NCI-H1436 treated with DMSO at 0.1 percent for 48 hours (cell line): ENCODE measurements at places on chromosomes 11 and 22.

- no peak for DNase-seq
Observed at GRCh38 chr11:12798609-12799011, 124.4 kb downstream of the TEAD1 start.

- DNase-seq: no peak
Observed at GRCh38 chr22:46770151-46770641, 7.7 kb downstream of the TBC1D22A start.

- no peak for DNase-seq
Observed at GRCh38 chr11:117588166-117588810, 208.7 kb downstream of the DSCAML1 start.

GRCh38 chr11:128361451-128362020 lies 225.8 kb downstream of the ETS1 start:
- no peak for DNase-seq

DNA sequence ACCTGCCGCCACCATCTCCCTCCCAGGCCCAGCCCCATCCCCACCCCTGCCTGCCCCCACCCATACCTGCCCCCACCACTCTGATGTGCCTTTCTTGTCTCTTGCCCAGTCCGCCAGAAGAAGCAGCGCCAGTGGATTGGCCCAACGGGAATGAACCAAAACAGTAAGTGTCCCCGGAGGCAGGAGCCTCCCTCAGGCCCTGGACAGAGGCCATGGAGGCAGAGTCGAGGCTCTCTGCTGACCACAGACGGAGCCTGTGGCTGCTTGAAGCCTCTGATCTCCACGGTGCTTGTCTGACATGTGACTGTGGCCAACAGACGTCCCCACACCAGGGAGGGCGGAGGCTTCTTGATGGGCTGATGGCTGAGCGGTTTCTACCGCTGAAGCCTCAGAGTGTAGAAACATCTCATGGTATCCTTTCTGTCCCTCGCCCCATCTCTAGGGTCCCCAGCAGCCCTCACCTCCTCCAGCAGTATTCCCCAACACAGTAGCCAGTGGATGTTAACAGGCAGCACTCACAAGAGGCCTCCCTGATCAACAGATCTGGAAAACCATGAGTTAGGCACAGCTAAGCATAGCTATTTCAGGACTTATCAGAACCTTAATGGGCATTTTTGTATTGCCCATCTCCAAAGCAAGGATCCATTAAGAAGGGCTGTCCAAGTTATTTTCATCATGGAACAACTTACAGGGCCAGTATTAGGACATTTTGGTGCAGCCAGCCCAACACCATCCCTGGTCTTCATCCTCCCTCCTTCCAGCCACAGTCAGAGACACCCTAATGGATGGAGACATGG lies 21.7 kb downstream of the CD5 start:
- no peak for DNase-seq

GRCh38 chr22:22074634-22075381 lies 92.2 kb upstream of the TOP3B start:
- no peak for DNase-seq

- no peak for DNase-seq
Observed at GRCh38 chr11:22753416-22753815, 76.2 kb downstream of the SVIP start.

DNA sequence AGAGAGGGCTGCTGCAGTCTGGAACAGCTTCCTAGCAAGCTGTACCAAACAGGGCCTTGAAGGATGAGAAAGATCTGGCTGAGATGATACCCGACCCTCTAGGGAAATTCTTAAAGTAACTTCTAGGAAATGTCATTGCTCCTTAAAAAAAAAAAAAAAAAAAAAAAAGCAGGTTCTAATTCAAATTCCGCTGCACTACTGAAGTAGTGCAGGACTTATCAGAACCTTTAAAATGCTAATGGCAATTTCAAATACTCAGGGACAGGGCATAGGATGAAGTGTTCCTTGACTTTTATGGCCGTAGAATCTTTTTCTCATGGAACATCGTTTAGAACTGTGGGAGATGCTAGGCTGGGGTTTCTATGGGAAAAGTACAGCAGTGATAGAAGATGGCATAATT lies 13.1 kb downstream of the MIAT start:
- no peak for DNase-seq

- DNase-seq: no peak
Observed at GRCh38 chr22:50452649-50453048, 22.2 kb downstream of the SBF1 start.

GRCh38 chr11:8360086-8360828 lies 96.6 kb upstream of the LMO1 start:
- no peak for DNase-seq

- DNase-seq: no peak
Observed at GRCh38 chr11:11894486-11894885, 52.7 kb downstream of the USP47 start.

GRCh38 chr22:30864441-30865420 lies 103.8 kb downstream of the MORC2 start:
- no peak for DNase-seq

DNA sequence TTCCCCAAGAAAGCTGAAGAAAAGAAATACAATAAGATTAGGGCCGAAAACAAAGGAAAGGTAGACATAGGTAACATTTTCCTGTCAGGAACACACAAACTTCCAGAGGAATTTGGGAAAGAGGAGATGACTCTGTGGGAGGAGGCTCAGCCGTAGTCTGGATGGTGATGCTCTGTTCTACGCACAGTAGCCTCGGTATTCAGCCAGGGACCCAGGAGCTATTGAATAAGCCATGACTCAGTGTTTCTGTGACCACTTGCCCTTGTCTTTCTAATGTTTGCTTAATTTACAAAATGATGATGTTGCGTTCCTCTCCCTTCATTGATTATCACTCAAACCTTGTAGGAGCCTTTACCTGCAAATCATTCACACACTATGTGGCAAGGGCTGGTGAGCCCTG lies 745.0 kb downstream of the NTM start:
- DNase-seq: no peak

- DNase-seq: no peak
Observed at GRCh38 chr22:48799227-48799970, 1028.3 kb downstream of the BRD1 start.

DNA sequence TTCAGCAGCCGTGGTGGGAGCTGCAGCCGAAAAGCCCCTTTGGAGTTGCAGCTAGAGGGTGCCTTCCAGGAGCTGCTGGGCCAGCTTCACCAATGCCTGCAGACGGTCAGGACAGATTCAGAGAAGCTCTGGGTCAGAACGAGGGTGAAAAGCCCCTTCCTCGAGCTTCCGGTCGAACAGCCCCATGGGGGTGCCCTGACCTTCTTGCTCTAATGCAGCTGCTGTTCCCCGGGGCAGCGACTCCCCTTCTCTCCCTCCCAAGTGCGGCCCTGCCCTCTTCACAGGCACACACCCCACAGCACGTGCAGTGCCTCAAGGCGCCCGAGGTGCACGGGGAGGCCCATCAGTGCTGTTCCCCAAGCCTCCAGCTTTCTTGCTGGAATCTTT lies 9.6 kb upstream of the IFITM3 start:
- no peak for DNase-seq

- DNase-seq: no peak
Observed at GRCh38 chr11:19701421-19701820, 11.2 kb upstream of the NAV2 start.

- DNase-seq: no peak
Observed at GRCh38 chr11:94672636-94673035, 95.5 kb upstream of the AMOTL1 start.

DNA sequence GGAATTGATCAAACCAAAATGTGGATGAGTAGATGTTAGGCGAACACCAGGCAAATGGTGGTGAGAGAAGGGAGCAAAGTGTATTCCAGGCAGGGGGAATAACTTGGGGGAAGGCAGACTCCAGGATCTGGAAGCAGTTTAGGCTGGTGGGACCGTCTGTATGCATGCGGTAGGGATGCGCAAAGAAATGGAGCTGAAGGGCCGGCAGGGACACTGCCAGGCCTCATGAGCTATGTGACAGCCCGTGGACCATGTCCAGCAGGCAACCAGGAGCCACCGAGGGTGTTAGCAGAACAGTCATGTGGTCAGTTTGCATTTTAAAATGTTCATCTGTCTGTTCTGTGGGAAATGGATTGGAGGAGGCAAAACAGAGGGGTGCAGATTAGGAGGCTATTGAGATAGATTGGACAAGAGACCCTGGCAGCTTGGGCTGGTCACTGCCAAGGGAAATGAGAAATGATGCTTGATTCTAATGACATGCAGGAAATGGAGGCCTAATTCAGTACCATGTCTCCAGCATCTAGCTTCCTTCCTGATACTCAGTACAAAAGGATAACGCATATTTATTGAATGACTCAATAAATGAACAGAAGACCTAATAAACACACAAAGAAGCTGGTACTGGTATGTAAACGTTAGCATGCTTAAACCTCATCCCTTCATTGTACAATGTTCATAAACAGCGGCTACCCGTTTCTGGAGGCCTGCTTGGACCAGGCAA lies 412.4 kb downstream of the BUD13 start:
- no peak for DNase-seq

DNA sequence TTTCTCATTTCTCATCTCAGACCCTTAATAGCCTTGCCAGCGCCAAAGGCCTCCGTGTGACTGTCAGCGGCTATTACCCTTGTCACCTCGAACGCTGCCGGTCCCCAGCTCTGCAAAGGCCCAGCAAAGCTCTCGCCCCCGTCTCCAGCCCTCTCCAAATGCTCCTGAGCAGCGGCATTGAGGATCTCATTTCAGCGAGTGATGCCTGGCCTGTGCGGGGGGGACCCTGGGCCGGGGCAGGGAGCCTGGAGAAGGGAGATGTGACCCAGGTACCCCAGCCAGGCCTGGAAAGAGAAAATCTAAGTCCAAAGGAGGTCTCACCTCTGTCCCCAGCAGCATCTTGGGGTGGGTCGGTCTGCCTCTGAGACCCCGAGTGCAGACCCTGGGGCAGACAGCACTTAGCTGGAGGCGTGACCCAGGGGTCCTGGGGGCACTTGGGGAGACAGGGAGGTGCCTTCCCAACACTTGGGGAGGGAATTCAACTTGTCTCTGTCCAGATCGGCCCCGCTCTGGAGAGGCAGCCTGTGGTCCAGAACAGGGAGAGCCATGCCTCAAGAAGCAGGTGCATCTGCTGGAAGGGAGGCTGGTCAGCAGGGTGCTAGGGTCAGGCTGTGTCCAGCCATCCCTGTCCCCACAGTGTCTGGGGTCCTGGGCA lies 521.3 kb downstream of the TBC1D22A start:
- DNase-seq: no peak

- no peak for DNase-seq
Observed at GRCh38 chr22:44940130-44940529, 69.7 kb downstream of the PHF21B start.

GRCh38 chr22:42766860-42767259 lies 46.2 kb upstream of the A4GALT start:
- DNase-seq: no peak

DNA sequence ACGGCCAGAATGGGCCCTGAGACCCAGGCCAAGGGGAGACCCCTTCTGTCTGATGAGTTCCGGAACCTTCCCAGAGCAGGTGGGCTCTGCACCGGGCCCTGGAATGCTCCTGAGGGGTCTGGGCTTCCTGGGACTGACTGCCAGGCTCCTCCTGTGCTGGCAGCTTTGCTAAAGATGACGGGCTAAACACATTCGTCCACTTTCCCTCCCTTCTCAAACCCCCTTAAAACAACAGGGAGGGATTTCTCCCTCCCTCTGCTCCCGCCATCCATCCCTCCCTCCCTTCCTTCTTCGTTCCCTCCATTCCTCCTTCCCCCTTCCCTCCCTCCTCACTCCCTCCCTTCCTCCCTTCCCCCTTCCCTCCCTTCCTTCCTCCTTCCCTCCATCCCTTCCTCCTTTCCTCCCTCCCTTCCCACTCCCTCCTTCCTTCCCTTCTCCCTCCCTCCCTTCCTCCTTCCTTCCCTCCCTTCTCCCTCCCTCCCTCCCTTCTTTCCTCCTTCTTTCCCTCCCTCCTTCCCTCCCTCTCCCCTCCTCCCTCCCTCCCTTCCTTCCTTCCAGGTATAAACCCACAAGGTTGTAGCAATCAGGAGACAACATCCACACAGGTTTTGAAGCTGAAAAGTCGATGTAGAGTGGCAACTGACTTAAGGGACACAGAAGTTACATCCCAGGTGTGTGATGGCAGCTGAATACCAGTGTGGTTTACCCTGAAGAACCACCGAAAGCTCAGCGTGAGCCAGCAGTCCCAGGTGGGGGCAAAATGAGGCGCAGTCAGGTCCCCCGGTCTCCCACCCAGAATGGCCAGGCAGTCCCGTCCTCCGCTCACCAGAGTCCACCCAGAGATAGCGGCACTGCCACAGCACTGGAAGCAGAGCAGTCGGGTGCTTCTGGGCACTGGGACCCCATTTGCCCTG lies 18.8 kb upstream of the MGAT3 start:
- no peak for DNase-seq

GRCh38 chr11:13343931-13344717 lies 66.5 kb downstream of the BMAL1 start:
- no peak for DNase-seq

DNA sequence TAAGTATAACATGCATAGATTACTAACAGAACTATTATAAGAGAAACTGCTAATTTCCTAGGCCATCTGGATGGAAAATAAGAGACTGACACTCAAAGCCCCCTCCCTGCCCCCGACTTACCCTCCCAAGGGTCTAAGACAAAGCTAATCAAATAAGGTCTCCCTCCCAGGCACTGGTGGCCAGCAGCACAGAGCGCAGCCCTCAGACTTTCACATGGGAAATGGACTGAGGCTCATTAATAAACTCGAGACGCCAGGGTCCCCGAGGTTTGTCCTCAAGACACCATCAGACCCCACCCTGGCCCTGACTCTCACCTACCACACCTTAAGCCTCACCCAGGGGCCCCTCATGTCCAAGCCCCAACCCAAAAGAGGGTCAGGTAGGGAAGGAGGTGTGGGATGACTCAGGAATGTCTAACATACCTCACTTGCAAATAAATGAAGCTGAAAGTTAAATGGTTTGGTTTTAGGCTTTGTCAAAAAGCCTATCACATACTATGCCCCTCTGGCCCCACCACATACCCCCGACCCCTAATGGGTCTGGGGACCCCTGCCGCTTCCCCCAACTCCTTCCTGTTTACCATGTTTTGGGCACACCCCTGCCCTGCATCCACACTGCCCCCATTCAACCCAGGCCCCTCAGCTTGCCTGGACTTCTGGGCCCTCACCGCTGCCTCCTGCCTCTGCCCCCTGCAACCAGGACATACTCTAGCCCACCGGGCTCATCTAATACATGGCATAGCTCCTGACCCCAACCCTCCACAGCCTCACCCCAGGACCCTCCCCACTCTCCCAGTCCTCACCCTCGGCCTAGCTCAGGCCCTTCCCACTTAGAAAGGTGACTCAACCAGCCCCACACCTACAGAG lies 11.4 kb downstream of the ARAP1 start:
- no peak for DNase-seq

- no peak for DNase-seq
Observed at GRCh38 chr11:102986815-102987214, 31.3 kb upstream of the MMP13 start.

DNA sequence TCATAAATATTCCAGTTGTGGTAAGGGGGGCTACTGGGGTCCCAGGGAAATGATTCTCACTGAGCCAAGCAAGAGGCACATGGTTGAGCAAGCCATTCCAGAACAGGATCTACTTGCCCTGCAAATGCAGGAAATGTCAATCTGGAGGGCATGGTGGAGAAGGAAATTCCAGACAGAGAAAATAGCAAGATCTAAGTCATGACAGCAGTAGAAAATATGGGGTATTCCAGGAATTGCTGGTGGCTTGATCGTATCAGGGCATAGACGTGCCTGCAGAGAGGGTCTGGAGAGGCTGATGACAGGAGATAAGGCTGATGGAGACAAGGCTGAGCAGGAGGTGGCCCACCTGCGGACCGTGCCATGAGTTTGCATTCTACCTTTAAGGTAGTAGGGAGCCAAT lies 566.3 kb upstream of the CADM1 start:
- DNase-seq: no peak
